ENCODE measurements at places on chromosomes 2 and 18. TPM values are rescaled to one million over a fixed set of nuclear protein-coding genes. Genes with fewer than 3 reads are reported as not detected.
A peak's percentile ranks its signal among the peaks of the same experiment; 100 is the strongest.

DNA sequence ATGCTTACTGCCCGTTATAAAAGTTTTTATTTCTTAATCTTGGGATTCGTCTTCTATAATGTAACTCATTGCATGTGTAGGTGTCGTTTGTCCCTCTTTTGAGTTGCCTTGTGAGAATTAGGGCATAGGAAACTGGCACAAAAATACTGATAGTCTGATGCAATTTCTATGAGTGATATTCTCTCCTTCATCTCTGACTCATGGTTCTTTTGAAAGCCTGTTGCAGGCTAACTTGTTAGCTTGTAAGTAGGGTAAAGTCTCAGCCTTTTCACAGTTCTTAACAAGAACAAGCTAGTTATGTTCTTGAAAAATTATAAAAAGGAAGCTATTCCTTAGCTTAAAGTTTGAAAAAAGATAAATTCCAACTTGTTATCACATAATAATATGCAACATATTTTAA, 1085.4 kb upstream of the NRXN1 start:
- DNase-seq: no peak

Gene PJVK
- 13.9 TPM for polyA plus RNA-seq

DNA sequence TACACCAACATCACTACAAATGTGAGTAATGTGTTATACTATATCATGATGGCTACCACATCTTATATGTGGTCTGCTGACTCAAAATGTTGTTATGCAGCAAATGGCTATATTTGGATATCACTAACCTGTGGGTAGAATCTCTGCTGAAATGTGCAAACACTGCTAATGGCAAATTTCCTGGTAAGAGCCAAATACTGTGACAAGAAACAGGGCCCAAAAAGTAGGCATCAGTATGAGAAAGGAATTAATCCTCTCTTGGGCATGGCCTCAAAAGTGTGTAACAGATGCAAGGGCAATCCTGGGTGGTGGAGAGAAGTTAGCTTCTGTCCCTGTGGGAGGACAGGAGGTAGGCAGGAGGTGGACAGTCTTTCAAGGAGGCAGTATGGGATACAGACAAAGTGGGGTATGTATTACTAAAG, 13.3 kb downstream of the ATF2 start:
- DNase-seq: no peak

Gene FAM124B
- polyA plus RNA-seq: 2.3 TPM

Gene CIB4
- polyA plus RNA-seq: 0.89 TPM

Gene ASXL2
- polyA plus RNA-seq: 19.8 TPM

GRCh38 chr2:96091141-96091710, 25.1 kb downstream of the ADRA2B start:
- DNase-seq: no peak

GRCh38 chr2:214465363-214466146, 54.7 kb downstream of the VWC2L start:
- DNase-seq: no peak

DNA sequence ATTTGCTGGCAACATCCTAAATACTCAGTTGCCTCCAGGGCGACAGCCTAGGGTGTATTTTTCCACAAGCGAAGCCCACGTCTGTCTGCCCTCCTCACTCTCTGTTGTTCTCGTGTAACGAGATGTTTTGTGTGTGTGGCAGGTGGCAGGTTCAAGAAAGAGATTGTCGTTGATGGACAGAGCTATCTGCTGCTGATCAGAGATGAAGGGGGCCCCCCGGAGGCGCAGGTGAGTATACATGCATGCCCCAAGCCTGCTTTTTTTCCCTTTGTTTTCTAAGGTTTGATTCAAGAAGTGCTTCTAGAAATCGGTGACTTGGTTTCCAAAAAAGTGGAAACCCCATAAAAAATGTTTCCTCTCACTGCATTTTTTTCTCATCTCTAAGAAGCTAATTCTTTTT, 247.0 kb downstream of the AGAP1 start:
- DNase-seq: no peak

Gene ME2
- 32.3 TPM for polyA plus RNA-seq

GRCh38 chr2:206790311-206790935, 25.0 kb downstream of the FASTKD2 start:
- no peak for DNase-seq

GRCh38 chr2:109554758-109555157, 59.0 kb downstream of the SEPTIN10 start:
- no peak for DNase-seq

DNA sequence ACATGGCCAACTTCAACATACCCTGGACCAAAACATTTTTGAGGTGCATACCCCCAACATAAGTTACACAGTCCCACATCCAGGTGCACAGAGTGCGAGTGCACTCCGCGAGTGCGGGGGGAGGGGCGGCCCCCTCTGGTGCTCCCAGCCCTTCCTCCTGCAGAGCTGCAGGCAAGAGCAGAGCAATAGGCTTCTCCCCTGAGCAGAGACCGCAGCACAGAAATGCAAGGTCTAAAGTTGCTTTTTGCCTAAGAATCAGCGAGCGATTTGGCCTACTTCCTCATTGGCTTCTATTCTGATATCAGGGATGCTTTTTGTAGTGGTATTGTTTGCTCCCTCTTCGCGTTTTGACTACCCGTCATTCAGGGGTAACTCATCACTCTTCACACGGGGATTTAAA, 40.6 kb downstream of the BOLA3 start:
- no peak for DNase-seq

DNA sequence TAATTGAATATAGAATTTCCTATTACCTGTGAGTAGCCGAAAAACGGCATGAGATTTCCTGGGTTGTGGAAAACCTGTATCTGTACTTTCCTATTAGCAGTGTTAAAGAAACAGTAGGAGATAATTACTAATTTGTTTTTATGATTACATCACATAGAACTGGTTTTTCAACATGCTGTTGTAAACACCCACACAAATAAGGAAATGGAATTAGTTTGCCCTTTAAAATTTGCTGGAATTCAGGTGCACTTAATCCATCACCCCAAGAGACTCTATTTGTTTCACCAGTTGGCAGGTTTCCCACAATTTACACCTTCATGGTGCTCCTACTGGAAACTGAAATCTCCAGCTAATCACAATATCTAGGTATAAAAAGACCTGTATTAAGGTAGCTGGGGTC, 274.1 kb upstream of the SLC8A1 start:
- no peak for DNase-seq

Gene CTAGE1
- not detected for polyA plus RNA-seq

- no peak for DNase-seq
Measured at GRCh38 chr2:28684142-28684858, 67.3 kb upstream of the PPP1CB start.

DNA sequence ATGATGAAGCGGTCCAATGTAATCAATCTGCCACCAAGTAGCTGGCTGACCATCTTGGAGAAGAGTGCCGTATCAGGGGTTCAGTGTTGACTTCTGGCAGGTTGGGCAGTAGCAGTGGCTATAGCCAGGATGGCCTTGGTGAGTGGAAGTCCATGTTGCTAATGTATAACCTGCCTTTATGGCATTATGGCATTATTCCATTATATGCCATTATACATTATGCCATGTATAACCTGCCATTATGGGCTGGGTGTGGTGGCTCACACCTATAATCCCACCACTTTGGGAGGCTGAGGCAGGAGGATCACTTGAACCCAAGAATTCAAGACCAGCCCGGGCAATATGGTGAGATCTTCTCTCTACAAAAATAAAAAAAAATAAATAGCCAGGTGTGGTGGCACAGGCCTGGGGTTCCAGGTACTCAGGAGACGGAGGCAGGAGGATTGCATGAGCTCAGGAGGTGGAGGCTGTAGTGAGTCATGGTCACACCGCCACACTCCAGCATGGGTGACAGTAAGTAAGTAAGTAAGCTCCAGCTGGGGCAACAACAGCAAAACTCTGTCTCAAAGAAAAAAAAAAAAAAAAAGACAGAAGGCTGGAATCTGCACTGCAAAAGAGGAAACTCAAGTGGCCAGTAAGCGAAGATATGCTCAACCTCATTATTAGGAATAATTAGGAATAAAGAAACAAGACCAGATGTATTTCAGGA, 24.4 kb upstream of the EMILIN2 start:
- DNase-seq: no peak

GRCh38 chr18:76721207-76721996, 101.0 kb upstream of the ZNF236 start:
- DNase-seq: no peak

GRCh38 chr2:105789745-105790460, 45.2 kb downstream of the NCK2 start:
- DNase-seq: peak; percentile 22

DNA sequence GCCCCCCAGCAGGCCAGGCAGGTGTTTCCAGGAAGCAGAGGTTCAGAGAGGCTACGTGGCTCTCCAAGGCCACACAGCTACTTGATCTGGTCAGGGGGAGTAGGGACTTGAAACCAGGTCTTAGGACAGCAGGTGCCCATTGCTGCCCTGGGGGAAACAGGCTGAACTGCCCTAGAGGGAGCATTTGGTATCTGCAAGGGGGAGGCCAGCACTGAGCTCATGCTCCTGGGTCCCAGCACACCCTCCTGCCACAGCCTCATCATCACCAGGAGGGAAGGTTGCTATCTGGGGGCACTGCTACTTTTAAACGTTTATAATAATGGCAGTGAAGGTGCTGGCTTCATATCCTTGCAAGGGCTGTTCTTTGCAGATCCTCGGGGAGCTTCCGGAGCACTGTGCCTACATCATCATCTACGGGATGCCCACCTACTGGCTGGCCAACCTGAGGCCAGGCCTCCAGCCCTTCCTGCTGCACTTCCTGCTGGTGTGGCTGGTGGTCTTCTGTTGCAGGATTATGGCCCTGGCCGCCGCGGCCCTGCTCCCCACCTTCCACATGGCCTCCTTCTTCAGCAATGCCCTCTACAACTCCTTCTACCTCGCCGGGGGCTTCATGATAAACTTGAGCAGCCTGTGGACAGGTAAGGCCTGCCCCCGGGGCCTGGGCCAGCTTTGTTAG, 36.1 kb downstream of the ABCG8 start:
- DNase-seq: no peak

- DNase-seq: no peak
Measured at GRCh38 chr2:198096002-198096401, 291.6 kb downstream of the PLCL1 start.
